ENCODE measurements at places on chromosomes 1 and 21.
A peak's percentile ranks its signal among the peaks of the same experiment; 100 is the strongest.

DNA sequence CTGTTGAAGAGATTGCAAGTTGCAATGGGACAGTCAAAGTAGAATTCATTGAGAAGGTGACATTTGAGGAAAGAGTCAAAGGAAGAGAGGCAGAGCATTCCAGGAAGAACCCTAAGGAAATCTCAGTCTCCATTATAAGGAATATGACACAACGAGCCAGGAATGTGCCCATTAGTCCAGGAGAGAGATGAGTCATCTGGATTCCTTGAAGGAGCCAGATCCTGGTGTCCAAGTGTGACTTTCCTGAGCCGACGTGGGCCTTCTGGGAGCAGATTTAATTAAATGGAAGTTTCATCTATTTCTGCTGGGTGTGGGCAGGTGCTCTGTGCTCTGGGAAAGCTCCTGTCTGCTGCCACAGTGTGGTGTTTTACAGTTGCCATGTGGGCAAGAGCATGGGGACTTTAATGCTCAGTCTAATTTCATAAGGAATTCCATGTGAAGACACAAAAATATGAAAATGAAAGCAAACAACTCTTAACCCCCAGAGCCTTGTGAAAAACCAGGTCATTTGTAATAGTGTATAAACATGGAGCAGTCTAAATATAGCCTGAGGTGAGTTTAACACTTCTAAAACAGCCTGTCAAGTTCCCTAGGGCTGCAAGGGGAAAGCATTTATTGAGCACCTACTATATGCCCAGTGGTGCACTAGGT is 111.4 kb upstream of the ARTN start:
- DNase-seq, result no peak

- peak; percentile 20 for DNase-seq
Measured at GRCh38 chr1:36486439-36487335, 4.0 kb upstream of the CSF3R start.

DNA sequence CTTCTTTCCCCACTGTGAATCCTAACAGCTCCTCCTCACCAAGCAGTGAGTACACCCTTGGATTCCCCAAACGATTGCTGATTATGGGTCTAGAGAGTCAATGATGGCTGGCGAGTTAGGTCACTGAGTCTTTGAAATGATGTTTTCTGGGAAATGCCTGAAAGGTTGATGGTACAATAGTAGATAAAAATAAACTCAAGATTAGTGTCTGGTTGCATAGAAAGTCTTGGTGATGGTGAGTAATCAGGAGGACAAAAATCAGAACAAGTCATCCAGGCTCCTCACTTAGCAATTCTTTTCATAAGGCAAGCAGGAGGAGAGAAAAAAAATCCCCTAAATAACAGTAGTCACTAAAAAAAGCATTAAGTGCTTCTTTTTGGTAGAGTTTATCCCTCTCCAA is 22.6 kb downstream of the HLX start:
- no peak for DNase-seq

GRCh38 chr1:207814469-207814868 is 62.6 kb downstream of the CD46 start:
- DNase-seq, result no peak

DNA sequence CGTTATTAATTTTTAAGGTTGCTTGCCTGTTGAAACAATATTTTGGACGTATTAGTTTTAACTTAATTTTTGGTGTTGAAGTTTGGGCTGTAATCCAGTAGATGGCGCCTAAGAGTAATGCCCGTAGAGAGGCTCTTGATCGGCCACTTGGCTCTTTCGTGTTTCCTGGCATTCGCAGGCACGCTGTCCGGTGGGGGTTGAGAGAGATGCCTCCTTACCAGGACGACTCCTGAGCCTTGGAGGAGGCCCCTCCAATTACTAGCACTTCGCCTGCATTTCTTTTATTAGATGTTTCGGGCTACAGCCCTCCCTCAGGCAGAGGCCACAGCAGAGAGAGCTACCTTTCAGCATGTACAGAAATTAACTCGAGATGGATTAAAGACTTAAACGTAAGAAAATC is 12.0 kb downstream of the OR2M4 start:
- no peak for DNase-seq

DNA sequence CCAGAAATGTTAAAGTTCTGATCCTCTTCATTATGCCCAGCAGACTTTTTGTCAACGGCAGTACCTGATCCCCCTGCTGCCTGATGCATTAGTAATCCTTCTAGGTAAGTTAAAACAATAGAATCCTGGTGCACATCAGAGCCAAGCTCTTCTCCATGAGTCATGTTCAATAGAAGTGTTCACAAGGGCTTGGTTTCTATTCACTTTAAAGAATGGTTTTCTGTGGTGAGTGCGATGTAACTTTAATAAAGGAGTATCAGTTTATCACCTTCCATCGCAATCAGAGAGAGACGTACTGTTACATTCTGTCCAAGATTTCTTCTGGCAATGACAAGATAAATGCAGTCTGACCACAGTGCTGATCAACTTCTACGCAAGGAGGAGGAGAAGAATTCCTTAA is 96.8 kb downstream of the NRIP1 start:
- no peak for DNase-seq

DNA sequence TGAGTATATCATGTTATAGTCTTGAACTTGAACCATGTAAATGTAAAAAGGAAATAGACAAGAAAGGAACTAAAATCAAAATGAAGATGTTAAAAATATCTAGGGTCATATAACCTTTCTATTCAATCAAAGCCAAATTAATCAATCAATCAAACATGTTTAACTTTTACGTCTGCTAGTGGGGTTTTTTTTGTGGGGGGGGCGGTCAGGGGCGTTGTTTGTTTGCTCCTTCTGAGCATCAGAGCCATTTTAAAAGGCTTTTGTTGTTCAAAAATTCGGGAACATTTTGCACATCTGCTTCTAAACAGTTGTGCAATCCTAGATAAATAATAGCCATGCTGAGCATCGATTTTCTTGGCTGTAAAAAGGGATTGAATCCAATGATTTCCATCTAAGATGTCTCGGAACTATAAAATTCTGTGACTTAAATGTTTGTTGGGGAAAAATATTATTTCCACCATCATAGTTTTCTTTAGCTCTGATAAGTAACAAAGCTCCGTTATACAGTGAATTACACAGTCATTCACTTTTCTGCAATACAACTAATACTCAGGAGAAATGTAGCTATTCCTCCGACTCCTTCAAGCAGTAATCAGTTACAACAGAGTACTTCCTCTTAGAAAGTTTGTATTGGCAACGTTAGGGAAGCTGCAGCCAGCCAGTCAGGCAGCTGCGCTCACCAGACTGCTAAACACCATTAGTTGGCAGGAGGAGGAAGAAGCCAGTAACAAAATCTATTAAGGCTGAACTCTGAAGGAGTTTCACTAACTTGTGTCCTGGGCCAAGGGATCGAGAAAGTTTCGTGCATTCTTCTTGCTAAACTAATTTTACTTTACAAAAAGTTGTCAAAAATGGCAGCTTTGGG is 2.2 kb downstream of the SPATA6 start:
- no peak for DNase-seq

- DNase-seq, result no peak
Measured at GRCh38 chr1:119783354-119784185, 14.9 kb upstream of the HMGCS2 start.

- DNase-seq, result no peak
Measured at GRCh38 chr1:29626726-29627125, 390.4 kb downstream of the PTPRU start.

DNA sequence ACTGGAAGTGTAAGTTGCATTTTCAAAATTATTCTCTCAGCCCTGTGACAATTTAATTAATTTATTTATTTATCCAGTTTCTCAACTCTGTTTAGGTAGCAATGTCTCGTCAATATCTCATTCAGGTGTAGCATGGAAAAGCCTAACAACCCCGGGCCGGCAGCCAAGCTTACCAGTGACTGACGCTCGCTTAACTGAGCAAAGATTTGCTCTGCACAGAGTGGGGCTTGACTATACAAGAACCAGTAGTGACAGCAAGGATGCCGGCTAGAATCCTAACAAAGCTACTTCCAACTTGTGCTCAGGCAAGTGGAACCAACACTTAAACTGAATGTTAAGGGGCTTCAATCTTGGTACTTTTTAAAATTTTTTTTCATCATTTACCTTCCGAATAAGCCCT is 80.9 kb upstream of the ESRRG start:
- DNase-seq, result no peak

GRCh38 chr1:204562075-204562990 is 46.1 kb downstream of the MDM4 start:
- no peak for DNase-seq

- no peak for DNase-seq
Measured at GRCh38 chr1:91828583-91829281, 57.2 kb downstream of the TGFBR3 start.

- DNase-seq, result no peak
Measured at GRCh38 chr1:236491469-236492136, 32.2 kb upstream of the LGALS8 start.

DNA sequence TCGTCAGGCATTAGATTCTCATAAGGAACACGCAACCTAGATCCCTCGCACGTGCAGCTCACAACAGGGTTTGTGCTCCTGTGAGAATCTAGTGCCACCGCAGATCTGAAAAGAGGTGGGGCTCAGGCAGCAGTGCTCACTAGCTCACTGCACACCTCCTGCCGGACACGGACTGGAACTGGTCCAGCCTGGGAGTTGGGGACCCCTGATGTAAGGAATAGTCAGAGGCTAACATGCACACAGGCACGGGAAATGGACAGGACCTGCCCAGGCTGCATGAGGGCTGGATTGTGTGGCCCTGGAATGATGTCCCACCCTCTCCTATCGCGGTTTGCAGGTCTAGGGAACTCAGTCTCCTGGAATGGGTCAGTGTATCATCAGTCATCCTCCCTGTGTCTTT is 23.2 kb upstream of the MX1 start:
- DNase-seq, result no peak

GRCh38 chr1:192375306-192375705 is 58.5 kb downstream of the RGS21 start:
- no peak for DNase-seq

GRCh38 chr1:159428536-159428935 is 3.5 kb upstream of the OR10J4 start:
- no peak for DNase-seq

- DNase-seq, result no peak
Measured at GRCh38 chr1:185087101-185087500, 41.7 kb downstream of the RNF2 start.

DNA sequence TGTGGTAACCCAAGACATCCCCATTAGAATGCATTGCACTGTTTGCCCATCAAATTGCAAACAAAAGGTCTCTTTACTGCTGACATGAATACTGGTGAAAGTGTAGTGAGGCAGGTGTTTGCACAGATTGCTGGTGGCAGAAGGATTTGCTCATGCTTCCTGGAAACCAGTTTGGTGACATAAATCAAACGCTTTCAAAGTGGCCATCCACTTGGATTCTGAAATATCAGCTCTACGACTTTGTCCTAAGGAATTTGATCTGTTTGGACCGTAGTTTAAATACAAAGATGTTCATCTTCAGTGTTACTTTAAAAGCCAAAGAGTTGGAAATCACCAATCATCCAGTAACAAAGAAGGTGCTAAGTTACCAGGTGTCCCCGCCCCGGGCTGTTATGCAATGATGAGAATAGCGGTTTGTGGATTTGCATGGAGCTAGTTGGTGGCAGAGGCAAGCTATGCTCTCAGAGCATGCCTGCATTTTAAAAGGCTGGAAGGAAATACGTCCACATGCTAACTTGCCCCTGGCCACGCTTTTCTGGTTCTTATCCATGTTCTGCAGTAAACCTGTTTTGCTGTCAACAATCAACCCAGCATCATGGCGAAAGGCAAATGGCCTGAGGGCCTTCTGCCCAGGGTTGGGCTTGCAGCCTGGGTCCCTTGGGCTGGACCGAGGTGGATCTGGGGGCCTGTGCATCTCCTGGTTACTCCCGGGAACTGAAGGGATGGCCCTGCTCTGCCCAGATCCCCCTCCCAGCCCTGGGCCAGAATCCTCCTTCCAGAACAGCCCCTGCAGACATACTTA is 49.2 kb downstream of the UMODL1 start:
- no peak for DNase-seq

DNA sequence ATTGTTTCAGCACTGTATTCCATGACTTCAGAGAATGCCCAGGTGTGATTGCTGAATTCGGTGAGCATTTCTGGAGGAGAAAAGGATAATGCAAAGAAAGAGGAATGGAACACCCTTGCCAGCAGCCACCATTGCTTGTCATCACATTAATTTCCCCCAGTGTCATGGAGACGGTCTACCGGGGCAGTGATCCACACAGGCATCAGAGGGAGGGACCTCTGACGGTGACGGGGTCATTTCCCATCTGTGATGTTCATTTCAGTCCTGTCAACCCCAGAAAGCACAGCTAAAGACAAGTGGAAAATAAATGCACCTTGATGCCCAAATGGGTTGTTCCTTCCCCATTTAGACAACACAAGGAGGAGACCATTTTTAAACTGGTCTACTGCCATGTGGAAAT is 376.4 kb downstream of the PCP4 start:
- DNase-seq, result no peak

GRCh38 chr1:214455971-214456867 is 95.2 kb downstream of the PTPN14 start:
- DNase-seq, result no peak

DNA sequence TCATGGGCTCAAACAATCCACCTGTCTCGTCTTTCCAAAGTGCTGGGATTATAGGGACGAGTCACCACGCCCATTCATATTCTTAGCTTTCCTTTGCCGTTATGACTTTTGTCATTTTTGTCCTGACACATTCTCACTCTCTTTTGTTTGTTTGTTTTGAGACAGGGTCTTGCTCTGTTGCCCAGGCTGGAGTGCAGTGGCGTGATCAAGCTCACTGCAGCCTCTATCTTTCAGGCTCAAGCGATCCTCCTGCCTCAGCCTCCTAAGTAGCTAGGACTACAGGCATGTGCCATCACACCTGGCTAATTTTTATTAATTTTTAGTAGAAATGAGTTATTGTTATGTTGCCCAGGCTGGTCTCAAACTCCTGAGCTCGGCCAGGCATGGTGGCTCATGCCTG is 11.8 kb upstream of the MED18 start:
- no peak for DNase-seq

- DNase-seq, result no peak
Measured at GRCh38 chr1:241081473-241081872, 275.5 kb downstream of the RGS7 start.

- DNase-seq, result no peak
Measured at GRCh38 chr1:109802136-109802900, 38.6 kb upstream of the EPS8L3 start.

GRCh38 chr1:217917281-217917887 is 286.2 kb downstream of the SPATA17 start:
- no peak for DNase-seq

Measured in hypothalamus (tissue), 51 donors.